Natural killer cell (primary cell): ENCODE measurements at places on chromosomes 7 and 10.
A peak's percentile ranks its signal among the peaks of the same experiment; 100 is the strongest.

DNA sequence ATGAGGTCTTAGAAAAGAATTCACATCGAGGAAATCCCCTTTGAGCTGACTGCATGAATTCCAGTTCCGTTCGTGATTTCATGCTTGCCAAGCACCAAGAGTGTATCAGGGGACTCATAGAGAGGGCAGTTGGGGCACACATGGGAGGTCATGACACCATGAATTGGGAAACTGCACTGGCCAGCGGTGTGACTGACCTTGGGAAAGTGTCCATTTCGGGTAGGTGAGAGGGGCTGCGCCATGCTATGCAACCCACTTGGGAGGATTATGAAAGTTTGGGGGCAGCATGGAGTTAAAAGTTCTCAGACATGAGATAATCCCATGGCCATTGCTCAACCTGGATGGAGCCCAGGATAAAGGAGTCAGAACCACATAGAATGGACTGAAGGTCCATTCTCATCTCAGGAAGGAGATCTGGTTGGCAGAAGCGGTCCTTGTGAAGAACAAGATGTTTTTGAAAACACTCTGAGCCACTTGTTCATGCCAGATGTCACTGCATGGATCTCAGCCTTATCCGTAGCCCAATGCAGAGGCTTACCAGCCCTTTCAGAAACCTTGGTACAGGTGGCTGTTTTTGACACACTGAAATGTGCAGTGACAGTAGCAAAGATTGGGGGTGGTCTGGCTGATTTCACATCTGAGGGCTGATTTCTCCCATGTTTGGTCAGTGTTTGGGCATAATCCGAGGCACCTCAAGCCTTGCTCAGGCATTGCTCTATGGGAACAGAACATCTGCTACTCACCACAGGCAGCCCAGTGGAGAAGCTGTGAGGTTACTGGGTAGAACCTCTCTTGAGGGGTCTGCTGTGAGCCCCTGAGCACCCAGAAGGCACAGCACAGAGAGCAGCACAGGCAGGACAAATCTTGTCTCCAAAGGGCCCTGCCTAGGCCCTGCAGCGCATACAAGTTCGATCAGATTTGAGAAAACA, 252.3 kb downstream of the CXCL12 start:
- H3K36me3 ChIP-seq = no peaks in the 10 kb centered on the region
- no peak overlapping the region for H3K4me3 ChIP-seq
- DNase-seq = no peak
- H3K4me1 ChIP-seq = no peaks in the 10 kb centered on the region
- no peaks in the 10 kb centered on the region for H3K27me3 ChIP-seq

- no peaks in the 10 kb centered on the region for H3K4me1 ChIP-seq
- no peak overlapping the region for H3K27ac ChIP-seq
- no peaks in the 10 kb centered on the region for H3K27me3 ChIP-seq
Measured at GRCh38 chr7:53326634-53327033, 291.2 kb downstream of the POM121L12 start.

GRCh38 chr10:6151087-6151977, 51.4 kb upstream of the PFKFB3 start:
- H3K4me1 ChIP-seq = peaks cover 29% of the 10 kb centered on the region
- no peaks in the 10 kb centered on the region for H3K27me3 ChIP-seq
- peak overlapping the region; percentile 16 for H3K4me3 ChIP-seq
- peak; percentile 80 for DNase-seq

DNA sequence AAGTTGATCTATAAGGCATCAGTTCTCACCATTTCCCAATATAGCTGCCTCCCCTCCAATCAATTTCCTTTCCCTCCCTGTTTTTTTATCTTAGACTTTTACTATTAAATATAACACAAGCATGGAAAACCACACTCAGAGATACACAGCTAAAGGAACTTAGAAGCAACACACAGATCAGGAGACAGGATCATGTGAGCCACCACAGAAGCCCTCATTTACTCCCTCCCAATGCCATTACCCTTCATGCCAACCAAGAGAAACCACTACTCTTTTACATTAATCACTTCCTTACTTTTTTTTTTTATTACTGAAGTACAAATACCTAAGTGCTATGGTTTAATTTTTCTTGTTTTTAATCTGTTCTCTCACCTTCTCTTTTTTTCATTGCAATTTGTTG, 33.0 kb downstream of the COG5 start:
- no peak overlapping the region for H3K4me3 ChIP-seq
- H3K4me1 ChIP-seq = no peaks in the 10 kb centered on the region
- H3K36me3 ChIP-seq = peaks cover 8% of the 10 kb centered on the region
- DNase-seq = no peak
- H3K27ac ChIP-seq = no peak overlapping the region
- H3K27me3 ChIP-seq = no peaks in the 10 kb centered on the region

DNA sequence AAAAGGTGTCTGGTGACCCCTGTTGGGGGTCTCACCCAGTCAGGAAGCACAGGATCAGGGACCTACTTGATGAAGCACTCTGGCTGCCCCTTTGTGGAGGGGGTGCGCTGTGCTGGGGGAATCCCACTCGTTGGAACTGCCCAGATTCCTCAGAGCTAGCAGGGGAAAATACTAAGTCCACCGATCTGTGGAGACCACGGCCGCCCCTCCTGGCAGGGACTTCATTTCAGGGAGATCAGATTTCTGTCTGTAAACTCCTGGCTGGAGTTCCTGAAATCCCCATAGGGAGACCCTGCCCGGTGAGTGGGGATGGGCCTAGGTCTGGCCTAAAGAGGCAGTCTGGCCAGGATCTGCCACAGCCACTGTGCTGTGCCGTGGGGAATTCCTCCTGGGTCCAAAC, 79.3 kb upstream of the ADCY1 start:
- DNase-seq = no peak
- no peak overlapping the region for H3K27ac ChIP-seq

DNA sequence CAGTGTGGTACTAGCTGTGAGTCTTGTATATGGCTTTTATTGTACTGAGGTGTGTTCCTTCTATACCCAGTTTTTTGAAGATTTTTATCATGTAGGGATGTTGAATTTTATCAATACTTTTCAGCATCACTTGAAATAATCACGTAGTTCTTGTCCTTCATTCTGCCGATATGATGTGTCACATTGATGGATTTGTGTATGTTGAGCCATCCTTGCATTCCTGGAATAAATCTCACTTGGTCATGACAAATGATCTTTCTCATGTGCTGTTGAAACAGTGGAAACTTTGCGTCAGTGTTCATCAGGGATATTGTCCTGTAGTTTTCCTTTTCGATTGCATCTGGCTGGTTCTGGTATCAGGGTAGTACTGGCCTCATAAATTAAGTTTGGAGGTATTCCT, 7.1 kb upstream of the PRKAR1B start:
- H3K27ac ChIP-seq = no peak overlapping the region
- no peaks in the 10 kb centered on the region for H3K4me1 ChIP-seq
- peaks cover 1% of the 10 kb centered on the region for H3K36me3 ChIP-seq
- no peaks in the 10 kb centered on the region for H3K27me3 ChIP-seq
- DNase-seq = no peak
- no peak overlapping the region for H3K4me3 ChIP-seq

- H3K27me3 ChIP-seq = no peaks in the 10 kb centered on the region
- no peaks in the 10 kb centered on the region for H3K36me3 ChIP-seq
- H3K4me1 ChIP-seq = no peaks in the 10 kb centered on the region
- no peak overlapping the region for H3K4me3 ChIP-seq
Measured at GRCh38 chr10:69902835-69903535, 101.3 kb downstream of the COL13A1 start.

GRCh38 chr10:47371629-47372485, 12.2 kb downstream of the ZNF488 start:
- no peaks in the 10 kb centered on the region for H3K27me3 ChIP-seq
- H3K4me3 ChIP-seq = no peak overlapping the region
- H3K27ac ChIP-seq = no peak overlapping the region
- DNase-seq = no peak
- H3K4me1 ChIP-seq = no peaks in the 10 kb centered on the region
- no peaks in the 10 kb centered on the region for H3K36me3 ChIP-seq
